ENCODE measurements at places on chromosomes 16 and 17.

DNA sequence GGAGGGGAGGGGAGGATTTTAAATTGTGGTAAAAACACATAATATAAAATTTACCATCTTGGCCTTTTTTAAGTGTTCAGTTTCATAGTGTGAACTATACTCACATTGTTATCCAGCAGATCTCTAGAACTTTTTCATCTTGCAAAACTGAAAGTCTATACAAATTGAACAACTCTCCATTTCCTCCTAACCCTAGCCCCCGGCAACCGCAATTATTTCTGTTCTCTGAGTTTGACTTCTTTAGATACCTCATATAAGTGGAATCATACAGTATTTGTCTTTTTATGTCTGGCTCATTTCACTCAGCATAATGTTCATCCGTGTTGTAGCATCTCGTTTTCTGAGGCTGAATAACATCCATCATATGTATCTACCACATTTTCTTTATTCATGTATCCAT, 30.0 kb upstream of the MRTFB start:
- no peak for DNase-seq

- DNase-seq = no peak
Measured at GRCh38 chr17:78993241-78993956, 13.7 kb upstream of the LGALS3BP start.

- DNase-seq = no peak
Measured at GRCh38 chr16:84548508-84548907, 44.0 kb upstream of the MEAK7 start.

DNA sequence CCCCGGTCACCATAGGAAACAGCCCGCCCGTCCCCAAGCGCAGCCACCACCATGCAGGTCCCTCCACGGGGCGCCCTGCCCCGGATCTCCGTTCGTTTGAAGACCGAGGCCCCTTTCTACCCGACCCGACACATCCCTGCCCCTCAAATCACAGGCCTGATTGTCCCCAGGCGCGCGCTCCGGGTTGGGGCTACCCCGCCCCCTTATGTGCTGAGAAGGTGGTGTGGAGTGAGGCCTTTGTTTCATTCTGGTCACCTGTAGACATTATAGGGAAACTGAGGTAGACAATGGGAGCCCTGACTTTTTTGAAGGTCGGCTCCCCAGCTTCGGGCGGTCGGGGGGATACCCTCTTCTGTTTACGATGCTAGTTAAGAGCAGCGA, 763 bp upstream of the ACTG1 start:
- DNase-seq = no peak

- DNase-seq = no peak
Measured at GRCh38 chr17:82775001-82775823, 23.3 kb downstream of the TBCD start.

GRCh38 chr17:45828171-45828570, 16.5 kb upstream of the SPPL2C start:
- no peak for DNase-seq

Data from iPS DF 19.7 (cell line).